Umbilical cord (tissue), 2 donors: ENCODE measurements at places on chromosomes 11 and 22. TPM values are rescaled to one million over a fixed set of nuclear protein-coding genes. Genes with fewer than 3 reads are reported as not detected.

DNA sequence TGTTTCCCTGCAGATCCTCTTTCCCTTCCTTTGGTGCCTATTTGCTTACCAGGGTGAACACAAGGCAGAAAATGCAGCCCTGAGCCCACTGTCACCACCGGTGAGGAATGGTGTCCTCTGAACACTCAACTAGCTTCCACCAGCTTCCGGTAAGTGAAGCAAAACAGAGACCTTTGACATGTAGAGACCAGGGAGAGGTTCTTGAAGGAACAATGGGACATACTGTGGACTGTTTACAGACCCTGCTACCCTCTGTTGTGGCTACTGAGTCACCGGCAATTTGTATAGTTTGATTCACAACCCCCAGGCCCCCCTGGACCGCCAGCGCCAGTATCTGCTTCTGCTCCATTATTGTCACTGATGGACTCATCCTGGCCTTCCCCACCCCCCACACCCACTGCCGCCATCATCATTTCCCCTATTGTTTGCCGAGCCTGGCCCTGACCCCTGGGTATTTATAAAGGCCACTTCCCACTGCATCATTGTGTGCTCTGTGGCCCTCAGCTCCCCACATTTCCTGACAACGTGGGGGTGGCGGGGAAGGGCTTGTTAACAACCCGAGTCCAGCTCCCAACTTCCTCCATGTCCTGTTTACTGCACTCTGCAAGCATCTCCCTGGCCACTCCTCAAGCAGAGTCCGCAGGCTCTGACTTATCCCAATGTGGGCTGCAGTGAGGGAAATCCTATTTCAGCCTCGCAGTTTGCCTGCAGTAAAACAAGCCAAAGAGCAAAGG lies 252.9 kb downstream of the ETS1 start:
- no peak for DNase-seq

Gene ZNF70
- 5.3 TPM for total RNA-seq

Gene GRK3
- total RNA-seq, result 8.9 TPM

DNA sequence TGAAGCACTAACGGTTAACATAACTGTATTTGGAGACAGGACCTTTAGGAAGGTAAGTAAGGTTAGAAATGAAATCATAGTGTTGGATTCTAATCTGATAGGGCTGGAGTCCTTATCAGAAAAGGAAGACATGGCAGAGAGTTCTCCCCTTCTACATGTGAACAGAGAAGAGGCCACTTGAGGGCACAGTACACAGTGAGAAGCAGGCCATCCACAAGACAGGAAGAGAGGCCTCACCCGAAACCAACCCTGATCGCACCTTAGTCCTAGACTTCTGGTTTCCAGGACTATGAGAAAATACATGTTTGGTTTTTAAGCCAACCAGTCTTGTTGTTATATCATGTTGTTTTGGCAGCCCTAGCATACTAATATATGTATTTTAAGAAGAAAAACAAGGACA lies 170.0 kb downstream of the LRRC4C start:
- no peak for DNase-seq

DNA sequence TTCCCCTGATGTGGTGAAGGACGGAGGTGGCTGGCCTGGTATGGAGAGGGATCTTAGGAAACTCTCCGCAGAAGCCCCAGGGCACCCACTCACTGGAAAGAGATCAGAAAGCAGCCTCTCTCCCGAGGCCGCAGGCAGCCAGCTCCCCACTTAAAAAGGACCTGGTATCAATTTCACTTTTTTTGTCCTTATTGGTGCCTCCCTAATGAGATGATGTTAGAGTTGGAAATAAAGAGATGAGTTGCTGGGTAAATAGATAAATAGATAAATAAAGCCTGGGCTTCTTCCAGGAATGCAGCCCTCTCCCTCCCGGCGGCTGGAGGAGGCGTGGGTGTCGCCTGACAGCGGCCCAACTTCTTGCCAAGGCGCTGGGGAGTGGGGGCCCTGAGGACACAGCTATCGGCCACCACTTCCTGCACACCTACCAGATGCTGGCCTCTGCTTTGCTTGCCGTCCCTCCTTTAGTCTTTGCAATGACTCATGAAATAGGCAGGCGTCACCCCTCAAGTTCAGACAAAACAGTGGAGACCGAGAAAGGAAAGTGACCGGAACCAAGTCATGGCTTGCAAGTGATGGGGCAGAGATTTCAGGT lies 42.9 kb downstream of the LINC01488 start:
- DNase-seq, result no peak

Gene OR9Q1
- total RNA-seq, result 0.24 TPM

Gene ELF5
- 7.7 TPM for total RNA-seq

- no peak for DNase-seq
Measured at GRCh38 chr11:69465236-69466000, 16.0 kb upstream of the LINC01488 start.

DNA sequence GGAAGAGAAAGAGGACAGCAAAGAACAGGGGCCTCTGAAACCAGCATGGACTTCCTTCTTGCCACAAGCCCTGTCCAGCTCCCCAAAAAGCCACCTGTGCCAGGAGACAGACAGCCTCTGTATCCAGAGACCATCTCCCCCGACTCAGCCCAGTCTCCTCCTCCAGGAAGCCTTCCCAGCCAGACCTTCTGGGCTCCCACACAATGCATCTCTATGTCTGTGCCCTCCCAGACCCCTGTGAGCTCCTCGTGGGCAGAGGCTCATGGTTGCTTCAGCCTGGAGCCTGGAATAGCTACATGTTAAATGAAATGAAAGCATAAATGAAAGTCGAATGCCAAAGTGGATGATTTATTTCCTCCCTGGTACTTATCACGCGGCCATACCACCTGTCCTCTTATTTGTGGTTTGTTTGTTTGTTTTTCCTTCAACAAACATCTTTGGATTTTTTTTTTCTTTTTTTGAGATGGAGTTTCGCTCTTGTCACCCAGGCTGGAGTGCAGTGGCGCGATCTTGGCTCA lies 7.3 kb upstream of the ARAP1 start:
- DNase-seq, result no peak

Gene DGCR6
- total RNA-seq, result 11.6 TPM

Gene SNX15
- total RNA-seq, result 19.0 TPM

DNA sequence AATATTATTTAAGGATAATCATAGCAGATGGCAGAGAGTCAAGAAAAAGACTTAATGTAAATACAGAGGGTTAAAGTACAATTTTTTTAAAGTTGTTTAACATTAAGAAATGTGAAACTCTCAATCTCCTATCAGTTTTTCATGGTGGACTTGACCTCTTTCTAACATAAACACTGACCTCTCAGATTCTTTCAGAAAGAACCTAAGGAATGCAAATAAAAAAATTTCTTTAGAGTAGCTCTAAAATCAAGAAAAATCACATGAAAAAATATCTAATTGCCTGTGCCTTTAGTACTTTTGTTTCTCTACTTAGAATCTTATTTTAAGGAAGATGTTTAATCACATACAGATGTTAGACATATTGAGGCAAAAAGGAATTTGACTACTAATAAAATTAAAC lies 12.9 kb downstream of the RNF141 start:
- peak; percentile 23 for DNase-seq

DNA sequence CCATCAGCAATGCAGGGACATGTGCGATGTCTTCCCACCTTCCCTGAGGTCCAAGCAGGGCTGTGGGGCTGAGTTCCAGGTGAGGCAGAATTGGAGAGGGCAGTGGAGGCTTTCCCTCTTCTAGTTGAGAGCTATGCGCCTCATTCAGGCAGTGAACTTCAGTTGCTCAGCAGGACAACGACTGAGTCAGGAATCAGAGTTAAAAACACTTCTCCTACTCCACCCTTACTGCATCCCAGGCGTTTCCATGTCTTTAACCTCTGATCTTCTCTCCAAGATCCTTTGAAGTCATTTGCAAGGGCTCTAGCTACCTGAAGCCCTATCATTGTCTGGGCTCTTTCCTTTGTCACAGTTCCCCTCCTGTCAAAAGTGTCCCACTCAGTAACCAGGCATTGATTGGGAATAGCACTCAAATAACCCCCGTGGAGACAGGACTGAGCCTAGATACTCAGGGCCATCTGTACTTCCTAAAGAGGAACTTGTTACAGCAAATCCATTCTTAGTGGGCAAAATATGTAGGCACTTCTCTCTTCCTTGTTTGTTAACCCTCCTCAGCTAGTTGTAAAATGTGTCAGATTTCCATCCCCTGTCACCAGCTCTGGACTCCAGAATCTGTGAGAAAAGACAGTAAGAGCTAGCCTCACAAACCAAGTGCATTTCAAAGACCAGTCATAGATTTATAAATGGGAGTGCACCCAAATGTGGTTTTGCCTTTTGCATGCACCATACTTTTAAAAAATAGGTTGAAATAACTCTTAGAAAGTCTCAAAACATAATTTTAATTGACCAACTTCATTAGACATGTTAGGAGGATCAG lies 72.5 kb upstream of the MYO18B start:
- DNase-seq, result peak; percentile 6

DNA sequence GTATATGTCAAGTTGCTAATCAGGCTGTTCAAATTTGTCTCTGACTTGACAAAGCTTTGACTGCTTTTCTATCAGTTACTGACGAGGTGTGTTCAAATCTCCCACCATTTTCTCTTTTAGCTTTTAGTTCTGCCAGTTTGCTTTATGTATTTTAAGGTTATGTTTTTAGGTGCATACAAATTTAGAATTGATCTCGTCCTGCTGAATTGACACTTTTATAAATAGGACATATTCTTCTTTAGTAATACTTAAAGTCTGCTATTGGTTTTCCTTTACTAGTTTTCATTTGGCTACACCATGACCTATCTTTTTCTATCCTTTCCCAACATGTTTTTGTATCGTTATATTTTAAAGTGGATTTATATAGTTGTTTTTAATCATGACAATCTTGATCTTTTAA lies 65.7 kb upstream of the KCNQ1OT1 start:
- DNase-seq, result no peak

- no peak for DNase-seq
Measured at GRCh38 chr22:21666786-21667185, 974 bp downstream of the PPIL2 start.

Gene CALCA
- not detected for total RNA-seq

Gene LRP4
- 4.1 TPM for total RNA-seq

Gene GLYATL1
- total RNA-seq, result 19.0 TPM

Gene ANKK1
- 0.48 TPM for total RNA-seq
